Activated CD4-positive, alpha-beta T cell treated with anti-CD3 and anti-CD28 coated beads, Interleukin-2, amount 50 U/mL, for 24 hours (primary cell): ENCODE measurements at places on chromosomes 4 and X.

GRCh38 chrX:19682712-19683331 lies 167.5 kb upstream of the MAP3K15 start:
- DNase-seq: peak; percentile 26

DNA sequence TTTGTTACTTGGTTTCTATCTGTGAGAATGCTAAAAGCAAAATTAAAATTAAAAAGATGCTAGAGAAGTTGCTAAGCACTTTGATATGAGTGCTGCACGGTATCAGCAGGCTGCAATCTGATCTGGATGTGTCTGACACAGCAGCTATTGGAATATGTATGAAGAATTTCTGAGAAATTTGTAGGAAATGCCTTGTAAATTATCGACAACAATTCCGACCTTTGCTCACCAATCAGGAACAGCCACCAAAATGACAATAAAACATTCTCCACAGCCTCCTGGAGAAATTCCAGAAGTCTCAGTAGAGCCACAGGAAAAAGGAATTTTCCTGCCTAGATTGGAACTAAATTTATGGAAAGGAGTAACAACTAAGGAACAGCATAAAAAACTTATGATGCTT lies 82.5 kb downstream of the TIGD2 start:
- no peak for DNase-seq

DNA sequence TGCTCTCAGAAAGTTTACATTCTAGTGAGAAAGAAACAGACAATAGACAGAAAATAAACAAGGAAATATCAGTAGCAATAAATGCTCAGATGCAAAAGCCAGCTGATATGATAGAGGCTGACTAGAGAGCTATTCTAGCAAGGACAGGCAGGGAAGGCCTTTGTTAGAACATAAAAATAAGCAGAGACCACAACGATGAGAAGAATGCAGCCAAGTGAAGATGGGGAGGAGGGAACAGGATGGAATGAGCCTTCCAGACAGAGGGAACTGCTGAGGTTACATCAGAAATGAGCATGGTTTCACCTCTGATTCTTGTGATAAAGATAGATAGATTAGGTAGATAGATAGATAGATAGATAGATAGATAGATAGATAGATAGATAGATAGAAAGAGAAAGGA lies 7.6 kb upstream of the SOWAHB start:
- DNase-seq: no peak

- no peak for DNase-seq
Observed at GRCh38 chrX:28659269-28659668, 72.0 kb downstream of the IL1RAPL1 start.

GRCh38 chrX:56233100-56233499 lies 944 bp downstream of the KLF8 start:
- no peak for DNase-seq

- DNase-seq: no peak
Observed at GRCh38 chr4:7185487-7186030, 6.8 kb upstream of the SORCS2 start.

- DNase-seq: no peak
Observed at GRCh38 chrX:103170216-103170615, 44.7 kb upstream of the BEX4 start.

DNA sequence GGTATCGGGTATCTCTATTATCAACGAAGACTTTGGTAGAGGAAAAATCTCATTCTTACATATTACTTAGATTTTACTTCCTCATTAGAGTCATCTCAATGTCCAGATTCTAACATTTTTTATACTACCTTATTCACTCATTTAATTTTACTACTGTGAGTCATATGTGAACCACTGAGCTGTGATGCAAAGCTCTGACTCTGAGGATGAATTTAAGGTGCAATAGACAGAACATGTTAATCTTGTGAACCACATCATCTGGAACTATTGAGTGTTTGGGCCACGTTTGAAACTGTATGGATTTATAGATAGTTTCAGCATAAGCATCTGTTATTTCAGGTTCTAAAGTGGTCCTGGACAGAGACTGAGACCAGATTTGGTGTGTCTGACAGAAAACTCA lies 78.4 kb downstream of the PWWP3B start:
- no peak for DNase-seq

DNA sequence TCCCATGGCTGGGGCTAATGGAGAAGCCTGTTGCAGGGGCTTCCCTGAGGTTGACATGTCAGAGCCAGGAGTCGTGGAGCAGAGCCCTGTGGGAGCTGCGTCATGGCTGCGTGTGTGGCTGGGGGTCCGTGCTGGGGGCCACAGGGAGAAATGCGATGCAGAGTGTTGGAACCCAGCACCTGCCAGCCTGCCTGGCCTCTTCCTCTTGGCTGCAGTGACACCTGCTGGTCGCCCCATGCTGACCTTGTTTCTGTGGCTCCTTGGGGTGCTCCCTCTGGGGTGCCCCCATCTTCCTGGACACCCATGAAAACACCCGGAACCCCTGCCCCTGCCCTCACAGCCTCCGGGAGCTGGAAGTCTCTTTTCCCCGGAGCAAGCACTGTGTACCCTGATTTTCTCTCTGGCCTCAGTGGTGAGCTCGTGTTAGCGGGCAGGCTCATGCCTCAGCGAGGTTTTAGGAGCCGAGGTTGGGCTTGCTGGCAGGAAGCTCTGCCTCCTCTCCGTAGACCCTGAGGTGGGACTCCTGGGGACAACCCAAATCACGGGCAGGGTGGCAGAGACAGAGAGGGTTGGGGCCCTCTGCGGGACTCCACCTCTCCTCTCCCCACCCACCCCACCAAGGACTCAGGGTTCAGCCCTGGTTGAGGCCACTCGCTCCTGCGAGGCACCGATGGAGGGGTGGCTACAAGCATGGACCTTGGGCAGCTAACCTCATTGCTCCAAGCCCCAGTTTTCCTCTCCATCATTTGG lies 103.7 kb downstream of the SORCS2 start:
- no peak for DNase-seq

DNA sequence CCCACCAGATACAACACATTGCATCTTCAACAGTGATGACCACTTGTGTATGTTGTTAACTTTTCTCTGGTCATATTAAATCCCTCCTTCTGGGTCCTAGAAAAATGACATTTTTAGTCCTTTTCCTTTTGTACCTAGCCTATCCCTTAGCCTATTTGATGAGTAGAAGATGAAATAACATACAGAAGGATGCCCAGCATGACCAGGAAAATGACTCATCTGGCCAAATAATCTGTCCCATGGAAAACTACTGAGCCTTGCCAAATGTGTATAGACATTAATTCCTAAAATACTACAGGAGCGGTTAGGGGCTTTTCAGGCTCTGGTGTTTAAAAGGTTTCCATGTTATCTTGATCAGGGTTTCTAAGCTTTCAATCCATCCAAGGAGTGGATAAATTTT lies 129.0 kb upstream of the KCNIP4 start:
- no peak for DNase-seq

- DNase-seq: no peak
Observed at GRCh38 chr4:145177906-145178538, 2.4 kb downstream of the OTUD4 start.

DNA sequence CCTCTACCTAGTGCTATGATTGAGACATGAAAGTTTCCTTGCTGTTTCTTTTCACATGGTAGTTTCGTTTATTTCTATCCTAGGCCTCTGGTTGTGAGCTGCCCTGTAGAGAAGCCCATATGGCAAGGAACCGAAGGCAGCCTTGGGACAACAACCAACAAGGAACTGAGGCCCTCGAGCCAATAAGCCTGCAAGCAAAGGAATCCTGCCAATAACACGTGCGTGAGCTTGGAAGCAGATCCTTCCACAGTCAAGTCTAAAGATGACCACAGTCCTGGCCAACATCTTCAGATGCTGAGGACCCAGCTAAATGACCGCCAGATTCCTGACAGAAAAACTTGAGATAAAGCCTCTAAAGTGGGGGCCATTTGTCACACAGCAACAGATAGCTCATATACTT lies 100.4 kb upstream of the FAM9B start:
- DNase-seq: no peak

GRCh38 chr4:40264995-40265909 lies 68.4 kb downstream of the RHOH start:
- no peak for DNase-seq

GRCh38 chr4:111930659-111931058 lies 214.6 kb upstream of the FAM241A start:
- DNase-seq: no peak

GRCh38 chrX:46408553-46409407 lies 136.4 kb downstream of the ZNF674 start:
- DNase-seq: peak; percentile 43

- DNase-seq: no peak
Observed at GRCh38 chr4:48153791-48154550, 19.9 kb upstream of the TXK start.

DNA sequence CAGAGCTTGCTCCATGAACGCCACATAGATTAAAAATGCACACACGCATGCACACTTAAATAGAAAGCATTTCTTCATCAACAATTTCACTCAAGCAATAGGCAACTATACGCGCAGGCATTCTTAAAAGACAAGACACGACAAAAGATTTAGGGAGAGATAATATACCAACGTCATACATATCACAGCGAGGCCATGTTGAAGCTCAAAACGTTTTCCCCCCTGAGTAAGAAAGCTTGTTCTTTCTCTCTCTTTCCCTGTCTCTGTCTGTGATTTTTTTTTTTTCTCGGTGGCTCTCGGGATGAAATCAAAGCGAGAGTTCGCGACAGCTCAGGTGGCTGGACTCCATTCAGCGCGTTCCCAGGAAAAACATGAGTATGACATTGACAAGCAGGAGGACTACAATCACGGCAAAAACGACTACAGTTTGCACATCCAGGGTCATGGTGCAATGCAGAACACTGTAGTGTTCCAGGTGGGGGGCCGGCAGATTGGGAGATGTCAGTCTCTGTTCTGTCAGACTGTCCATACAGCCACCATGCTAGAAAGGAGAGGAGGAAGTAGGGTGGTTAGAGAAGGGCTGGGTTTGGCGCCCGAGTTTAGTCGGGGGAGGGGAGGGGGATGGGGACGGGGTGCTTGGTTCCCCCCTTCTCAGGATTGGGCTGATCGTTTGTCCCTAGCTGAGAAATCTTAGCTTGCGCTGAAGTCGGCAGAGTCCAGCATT lies 30.7 kb downstream of the ARHGEF9 start:
- DNase-seq: peak; percentile 3

GRCh38 chr4:43918377-43918776 lies 530.2 kb downstream of the KCTD8 start:
- no peak for DNase-seq

DNA sequence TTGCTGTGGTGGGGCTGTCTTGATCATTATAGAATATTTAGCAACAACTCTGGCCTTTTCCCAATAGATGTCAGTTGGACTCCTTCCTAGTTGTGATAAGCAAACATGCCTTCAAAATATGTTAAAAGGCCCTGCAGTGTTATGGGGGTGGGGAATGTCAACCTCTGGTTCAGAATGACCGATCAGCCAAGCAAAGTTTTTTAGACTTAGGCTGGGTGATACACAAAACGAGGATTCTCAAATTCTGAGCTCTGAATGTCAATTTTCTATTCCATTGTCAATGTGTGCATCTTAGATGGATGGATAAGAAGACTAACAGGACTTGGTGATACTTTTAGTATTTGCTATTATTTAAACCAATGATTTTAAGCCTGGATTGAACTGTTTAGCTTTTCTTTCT lies 940.0 kb upstream of the GRIA3 start:
- DNase-seq: no peak

- DNase-seq: no peak
Observed at GRCh38 chr4:24772952-24773351, 22.4 kb upstream of the SOD3 start.

- DNase-seq: no peak
Observed at GRCh38 chrX:97860226-97860625, 976.5 kb downstream of the RPA4 start.

DNA sequence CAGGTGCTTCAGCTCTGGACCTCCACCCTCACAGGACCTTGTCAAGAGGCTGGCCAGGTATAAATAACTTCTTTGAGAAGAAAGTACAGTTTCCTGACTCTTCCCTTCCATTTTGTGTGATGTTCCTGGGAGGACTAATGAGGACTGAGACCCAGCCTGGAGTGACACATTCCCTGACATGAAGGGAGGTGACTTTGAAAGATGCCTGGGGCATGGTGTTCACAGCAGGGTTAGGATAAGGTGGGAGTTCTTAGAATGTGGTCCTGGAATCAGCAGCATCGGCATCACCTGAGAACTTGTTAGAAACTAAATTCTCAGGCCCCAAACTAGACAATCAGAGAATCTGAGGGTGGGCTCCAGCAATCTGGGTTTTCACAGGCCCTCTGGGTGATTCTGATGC lies 224.9 kb upstream of the BOD1L1 start:
- DNase-seq: no peak

DNA sequence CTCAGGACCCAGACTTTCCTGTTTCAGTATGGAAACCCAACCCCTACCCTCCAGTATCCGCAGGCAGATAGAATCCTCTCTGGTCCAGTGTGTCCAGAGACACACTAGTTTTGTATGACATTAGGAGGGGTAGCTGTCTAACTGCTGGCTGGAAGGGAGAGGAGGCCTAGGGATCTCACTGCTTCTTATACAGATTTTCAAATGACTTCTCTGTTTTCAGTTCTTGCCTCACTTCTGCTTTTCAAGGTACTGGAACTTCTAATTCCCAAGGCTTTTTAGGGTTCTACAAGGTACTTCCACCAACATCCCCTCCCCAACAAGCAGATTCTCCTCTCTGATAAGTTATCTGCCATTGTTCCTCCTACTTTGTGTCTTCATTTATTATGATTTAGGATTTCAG lies 6.1 kb downstream of the SGCB start:
- DNase-seq: no peak

DNA sequence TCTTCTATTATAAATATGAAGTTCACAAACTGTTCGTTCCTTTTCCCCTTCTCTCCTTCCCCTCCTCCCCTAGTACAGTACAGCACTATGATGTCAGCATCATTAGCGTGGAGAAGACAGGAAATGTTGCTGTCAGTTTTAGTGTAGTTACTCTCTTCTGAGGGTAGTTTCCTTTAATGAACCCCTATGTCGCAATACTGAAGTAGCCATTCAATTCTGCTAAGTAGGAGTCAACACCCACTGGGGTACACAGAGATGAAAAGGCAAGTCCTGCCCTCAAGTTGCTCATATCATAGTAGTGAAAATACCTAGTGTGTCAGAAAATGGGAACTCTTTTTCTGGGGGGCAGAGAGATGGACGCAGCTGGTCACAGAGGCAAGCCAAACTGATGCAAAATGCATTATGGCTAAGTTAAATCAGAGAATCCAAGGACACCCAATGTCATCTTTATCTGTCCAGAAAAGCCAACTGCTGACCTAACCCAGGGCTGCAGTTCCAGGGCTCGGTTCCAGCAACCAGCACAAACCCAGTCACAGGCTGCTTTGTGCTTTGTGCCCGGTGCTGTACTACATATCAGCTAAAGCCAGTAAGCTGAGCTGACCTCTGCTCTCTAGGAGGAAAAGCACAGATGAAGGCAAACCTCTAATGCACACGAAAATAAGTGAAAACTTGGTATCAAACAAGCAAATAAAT lies 31.5 kb downstream of the GRIA3 start:
- no peak for DNase-seq

GRCh38 chr4:63618883-63619718 lies 790.1 kb downstream of the TECRL start:
- DNase-seq: no peak

GRCh38 chrX:38273453-38273852 lies 52.8 kb upstream of the SRPX start:
- DNase-seq: no peak

GRCh38 chr4:5976431-5976830 lies 41.8 kb downstream of the C4orf50 start:
- DNase-seq: no peak
